ENCODE measurements at places on chromosomes 12 and 14.

DNA sequence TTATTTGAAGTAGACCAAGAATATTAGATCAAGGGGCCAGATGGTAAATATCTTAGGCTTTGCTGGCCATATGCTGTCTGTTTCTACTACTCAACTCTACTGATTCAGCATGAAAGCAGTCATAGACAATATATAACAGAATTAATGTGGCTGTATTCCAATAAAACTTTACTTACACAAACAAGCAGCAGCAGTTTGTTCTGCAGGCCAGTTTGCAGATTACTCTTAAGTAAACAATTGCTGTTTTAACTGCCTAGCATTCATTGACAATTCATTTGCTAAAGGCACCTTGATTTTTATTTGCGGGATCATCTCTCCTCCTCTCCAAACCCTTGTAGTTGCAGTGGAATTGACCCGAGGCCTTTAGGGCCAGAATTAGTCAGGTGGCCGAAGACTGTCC lies 94.1 kb upstream of the GARIN6 start:
- no peak for DNase-seq

- no peak for DNase-seq
Measured at GRCh38 chr12:91854725-91855124, 290.9 kb downstream of the BTG1 start.

- no peak for DNase-seq
Measured at GRCh38 chr12:110693731-110694130, 4.8 kb upstream of the HVCN1 start.

DNA sequence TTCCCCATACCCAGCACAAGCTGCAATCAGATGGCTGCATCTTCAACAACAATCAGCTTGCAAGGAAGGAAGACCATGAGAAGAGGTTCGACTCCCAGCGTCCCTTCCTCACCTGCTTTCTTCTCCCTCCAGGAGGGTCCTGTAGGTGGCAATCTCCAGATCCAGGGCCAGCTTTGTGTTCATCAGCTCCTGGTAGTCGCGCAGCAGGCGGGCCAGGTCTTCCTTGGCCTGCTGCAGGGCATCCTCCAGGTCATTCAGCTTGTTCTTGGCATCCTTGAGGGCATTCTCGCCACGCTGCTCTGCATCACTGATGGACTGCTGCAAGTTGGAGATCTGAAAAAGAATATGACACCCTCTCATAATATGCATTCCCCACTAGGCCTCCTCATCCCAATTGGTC lies 4.0 kb downstream of the KRT1 start:
- no peak for DNase-seq

Measured in OCI-LY7 (cell line).